ENCODE measurements at places on chromosomes 6 and 20.

DNA sequence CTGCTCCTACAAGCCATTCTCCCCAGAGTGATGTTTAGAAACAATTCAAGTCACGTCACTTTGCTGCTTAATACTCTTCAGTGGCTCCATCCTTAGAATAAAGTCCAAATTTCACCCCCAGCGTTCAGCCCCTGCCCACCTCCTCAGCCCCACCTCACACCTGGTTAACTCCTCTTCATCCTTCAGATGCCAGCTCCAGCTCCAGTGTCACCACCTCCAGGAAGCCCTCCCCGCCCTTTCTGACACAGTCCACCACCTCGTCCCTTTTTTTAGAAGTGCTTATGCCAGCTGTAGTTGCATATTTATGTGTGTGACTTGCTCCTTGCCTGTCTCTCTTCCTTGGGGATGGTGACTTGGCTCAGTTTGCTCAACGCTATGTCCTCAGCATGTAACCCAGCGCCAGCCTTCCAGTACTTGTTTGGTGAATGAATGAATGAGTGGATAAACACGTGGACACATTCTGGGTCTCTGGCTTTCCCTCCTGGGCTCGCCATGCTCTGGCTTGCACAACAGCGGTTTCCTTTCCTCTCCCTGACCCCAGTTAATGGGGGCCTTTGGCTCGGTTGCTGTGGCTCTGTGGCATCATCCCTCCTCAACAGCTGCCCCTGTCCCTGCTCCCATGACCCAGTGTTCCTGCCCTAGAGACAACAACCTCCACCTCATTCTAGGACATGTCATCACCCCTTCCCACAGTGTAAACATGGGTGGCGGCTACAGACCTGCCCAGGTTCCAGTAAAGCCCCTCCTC is 3.7 kb upstream of the IP6K3 start:
- no peak for DNase-seq

DNA sequence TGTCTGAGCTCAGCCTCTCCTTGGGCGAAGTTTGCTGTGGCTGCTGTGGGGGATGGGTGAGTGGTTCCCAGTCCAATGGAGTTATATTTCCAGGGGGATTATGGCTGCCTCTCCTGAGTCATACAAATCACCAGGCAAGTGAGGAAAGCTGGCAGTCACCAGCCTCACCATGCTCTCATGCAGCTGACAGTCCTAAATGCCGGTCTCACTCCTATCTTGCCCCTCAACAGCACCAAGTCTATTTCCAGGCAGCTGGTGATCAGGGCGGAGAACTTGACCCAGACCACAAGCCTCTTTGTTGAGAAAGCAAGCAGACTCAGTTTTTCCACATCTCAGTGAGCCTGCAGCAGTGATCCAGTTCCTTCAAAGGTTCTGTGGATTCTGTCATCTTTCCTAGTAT is 98.9 kb downstream of the TBC1D32 start:
- DNase-seq: no peak

- DNase-seq: peak; percentile 38
Observed at GRCh38 chr20:46347841-46348803, 39.8 kb upstream of the CDH22 start.

- no peak for DNase-seq
Observed at GRCh38 chr6:116405652-116406356, 35.1 kb downstream of the DSE start.

DNA sequence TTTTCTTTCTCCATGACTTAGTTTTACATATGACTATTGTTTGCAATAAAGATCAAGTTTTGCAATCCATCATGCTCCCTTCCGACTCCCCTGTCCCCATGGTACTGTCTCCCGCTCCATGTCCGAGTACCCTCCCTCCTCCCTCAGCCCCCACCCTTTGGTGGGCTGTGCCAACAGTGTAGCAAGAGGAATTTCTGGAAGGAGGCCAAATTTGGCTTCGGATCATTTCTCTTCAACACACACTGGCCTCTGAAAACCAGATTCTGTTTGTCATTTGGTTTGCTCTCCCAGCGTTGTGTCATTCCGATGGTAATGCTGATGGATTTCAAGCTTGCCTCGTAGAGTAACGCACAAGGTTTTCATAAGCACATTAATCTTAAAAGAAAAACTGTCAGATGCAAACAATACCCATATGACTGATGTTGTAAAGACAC is 22.9 kb upstream of the PAX1 start:
- no peak for DNase-seq

GRCh38 chr6:45757443-45758130 is 258.1 kb downstream of the CLIC5 start:
- DNase-seq: no peak

- DNase-seq: no peak
Observed at GRCh38 chr6:118896339-118897136, 2.6 kb downstream of the ASF1A start.

All from NCI-H187 (cell line).